OCI-LY7 (cell line): ENCODE measurements at places on chromosomes 5 and 9.

- no peak for DNase-seq
Observed at GRCh38 chr9:134231767-134232166, 67.4 kb upstream of the RNU6ATAC start.

GRCh38 chr5:66675406-66675805 is 79.2 kb downstream of the MAST4 start:
- DNase-seq = no peak

- DNase-seq = no peak
Observed at GRCh38 chr9:120683150-120683549, 31.1 kb downstream of the MEGF9 start.

GRCh38 chr9:94952565-94953373 is 226.3 kb downstream of the AOPEP start:
- peak; percentile 11 for DNase-seq

DNA sequence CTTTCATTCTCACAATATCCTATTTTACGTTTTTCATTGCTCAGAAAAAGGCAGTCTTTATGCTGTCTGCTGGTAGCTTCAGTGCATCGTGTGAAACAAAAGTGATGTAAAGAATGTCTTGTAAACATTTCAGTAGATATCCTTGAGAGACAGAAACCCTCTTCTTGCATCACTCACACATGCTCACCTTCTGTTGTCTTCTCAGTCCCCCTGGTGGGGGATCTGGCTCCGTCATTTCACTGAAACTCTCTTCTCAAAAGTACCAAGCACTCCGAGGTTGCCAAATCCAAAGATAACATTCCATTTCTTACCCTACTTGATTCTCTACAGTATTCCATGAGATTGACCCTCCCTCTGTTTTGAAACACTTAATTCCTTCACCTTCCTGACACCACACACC is 46.1 kb upstream of the PCA3 start:
- DNase-seq = no peak

DNA sequence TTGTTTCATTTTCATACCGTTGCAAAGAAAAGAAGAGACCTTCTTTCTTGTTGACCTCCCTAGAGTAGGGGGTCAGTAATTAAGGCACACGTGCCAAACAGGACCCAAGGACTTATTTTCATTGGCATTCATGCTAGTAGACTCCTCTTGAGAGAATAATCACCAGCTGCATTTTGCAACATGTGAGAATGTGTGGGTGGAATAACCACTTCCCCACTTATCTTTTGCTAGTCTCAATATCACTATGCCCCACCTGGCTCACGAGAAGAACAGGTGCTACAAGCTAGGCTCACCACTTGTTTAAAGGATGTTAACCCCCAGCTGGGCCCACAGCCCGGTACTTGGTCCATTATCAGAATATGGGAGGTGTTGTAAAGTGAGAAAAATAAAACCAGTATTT is 460.7 kb upstream of the MEF2C start:
- DNase-seq = no peak

GRCh38 chr9:36092509-36093215 is 43.9 kb upstream of the GLIPR2 start:
- DNase-seq = peak; percentile 29

GRCh38 chr5:153636670-153637451 is 146.4 kb downstream of the GRIA1 start:
- no peak for DNase-seq

DNA sequence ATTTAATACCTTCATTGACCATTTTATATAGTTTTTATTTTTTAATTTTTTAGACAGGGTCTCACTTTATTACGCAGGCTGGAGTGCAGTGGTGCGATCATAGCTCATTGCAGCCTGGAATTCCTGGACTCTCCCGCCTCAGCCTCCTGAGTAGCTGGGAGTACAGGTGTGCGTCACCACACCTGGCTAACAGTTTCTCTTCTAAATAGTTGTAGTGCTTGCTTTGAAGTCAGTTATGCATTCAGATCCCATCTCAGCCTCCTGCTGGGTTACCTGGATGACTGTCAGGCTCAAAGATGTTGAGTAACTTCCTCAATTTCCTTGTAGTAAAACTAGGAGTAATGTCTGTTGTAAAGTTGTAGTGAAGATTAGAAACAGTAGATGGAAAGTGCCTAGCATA is 21.4 kb downstream of the SNX18 start:
- DNase-seq = no peak

- DNase-seq = no peak
Observed at GRCh38 chr5:150291388-150292385, 2.1 kb upstream of the CAMK2A start.

DNA sequence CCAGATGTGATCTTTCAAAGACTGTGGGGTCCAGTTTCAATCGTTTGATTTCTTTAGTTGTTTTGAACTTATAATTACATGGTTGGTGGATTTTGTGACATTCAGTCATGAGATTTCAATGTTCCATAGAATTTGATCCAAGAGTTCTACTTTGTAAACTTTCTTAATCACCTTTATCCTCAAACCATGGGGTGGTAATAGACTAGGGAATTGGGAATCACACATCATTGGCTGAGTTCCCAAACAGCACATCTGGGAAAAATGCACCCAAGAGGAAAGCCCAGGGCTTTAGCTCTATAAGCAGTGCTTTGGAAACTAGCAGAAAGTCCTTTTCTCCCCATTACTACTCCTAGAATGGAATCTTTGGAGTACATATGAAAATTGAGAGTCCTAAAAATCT is 177.6 kb downstream of the NNT start:
- no peak for DNase-seq

DNA sequence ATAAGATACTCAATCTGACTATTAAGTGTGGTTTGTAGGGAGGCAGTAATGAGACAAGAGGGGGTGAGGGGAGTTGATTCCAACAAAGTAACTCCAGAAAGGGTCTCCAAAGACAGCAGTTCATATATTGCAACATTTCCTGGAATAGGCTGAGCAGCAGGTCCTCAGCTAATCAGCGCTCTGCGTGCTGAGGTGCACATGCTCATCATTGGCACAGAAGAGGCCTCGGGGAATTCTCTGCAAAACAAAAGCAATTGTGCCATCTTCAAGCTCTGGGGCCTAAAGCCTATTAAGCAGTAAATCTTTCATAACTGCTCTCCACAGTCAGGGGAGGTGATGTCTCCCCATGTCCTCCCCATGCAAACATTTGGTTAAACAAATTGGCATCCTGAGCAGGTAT is 357.3 kb downstream of the SPOCK1 start:
- no peak for DNase-seq

DNA sequence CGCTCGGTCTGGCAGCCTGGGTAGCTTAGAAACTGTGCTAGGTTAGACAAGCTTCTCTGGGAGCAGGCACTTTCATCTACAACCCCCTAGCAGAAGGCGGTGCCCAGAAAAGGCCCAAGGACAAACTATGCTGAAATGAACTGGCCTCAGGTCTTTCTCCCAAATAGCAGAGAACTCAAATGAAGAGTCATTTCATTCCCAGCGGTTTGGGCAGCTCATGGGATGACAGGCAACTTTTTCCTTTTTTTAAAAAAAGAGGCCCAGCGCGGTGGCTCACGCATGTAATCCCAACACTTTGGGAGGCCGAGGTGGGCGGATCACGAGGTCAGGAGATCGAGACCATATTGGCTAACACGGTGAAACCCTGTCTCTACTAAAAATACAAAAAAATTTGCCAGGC is 2.5 kb downstream of the RAPGEF1 start:
- DNase-seq = no peak

- no peak for DNase-seq
Observed at GRCh38 chr5:137361280-137361679, 137.8 kb downstream of the SPOCK1 start.

GRCh38 chr9:70502690-70503089 is 88.2 kb upstream of the KLF9 start:
- DNase-seq = no peak

- DNase-seq = no peak
Observed at GRCh38 chr5:179269781-179270543, 75.3 kb downstream of the ADAMTS2 start.

DNA sequence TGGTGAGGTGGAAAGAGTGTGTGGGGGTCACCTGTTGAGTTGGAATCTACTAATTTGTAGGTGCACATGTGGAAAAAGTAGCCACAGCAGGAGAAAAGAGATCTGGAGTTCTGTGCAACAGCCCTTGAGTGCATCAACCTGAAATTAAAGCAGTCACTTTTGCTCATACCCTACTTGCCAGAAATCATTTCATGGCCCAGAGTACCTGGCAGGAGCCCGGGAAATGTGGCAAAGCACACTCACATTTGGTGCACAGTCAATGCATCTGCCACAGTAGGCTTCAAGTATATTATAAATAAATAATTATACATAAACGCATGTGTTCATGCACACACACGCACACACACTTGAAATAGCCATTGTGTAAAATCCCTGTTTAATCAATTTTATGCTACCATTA is 203.0 kb downstream of the ICE1 start:
- no peak for DNase-seq

DNA sequence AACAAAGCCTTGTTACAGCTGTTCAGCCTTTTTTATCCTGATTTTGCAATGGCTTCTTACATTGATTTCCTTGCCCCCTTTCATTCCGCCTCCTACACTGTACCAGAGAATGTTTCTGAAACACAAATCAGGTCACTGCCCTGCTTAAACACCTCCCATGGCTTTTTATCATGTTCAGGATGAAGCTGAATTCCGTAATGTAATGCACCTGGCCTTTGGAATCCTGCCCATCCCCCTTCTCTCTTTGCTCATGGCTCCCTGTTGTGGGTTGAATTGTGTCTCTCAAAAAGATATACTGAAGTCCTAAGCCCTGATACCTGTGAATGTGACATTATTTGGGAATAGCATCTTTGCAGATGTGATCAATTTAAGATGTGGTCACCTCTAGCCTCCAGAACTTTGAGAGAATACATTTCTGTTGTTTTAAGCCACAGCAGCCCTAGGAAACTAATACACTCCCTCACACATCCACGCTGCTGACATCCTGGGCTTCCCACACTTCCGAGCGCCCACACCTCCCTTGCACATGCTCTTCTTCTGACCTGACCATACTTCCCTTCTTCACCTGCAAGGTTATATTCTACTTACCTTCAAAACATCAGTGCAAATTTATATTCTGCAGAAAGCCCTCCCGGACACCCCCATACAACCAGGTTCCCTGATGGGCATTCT is 101.2 kb downstream of the DNAH5 start:
- no peak for DNase-seq

GRCh38 chr5:158727136-158727535 is 372.6 kb downstream of the EBF1 start:
- DNase-seq = no peak

DNA sequence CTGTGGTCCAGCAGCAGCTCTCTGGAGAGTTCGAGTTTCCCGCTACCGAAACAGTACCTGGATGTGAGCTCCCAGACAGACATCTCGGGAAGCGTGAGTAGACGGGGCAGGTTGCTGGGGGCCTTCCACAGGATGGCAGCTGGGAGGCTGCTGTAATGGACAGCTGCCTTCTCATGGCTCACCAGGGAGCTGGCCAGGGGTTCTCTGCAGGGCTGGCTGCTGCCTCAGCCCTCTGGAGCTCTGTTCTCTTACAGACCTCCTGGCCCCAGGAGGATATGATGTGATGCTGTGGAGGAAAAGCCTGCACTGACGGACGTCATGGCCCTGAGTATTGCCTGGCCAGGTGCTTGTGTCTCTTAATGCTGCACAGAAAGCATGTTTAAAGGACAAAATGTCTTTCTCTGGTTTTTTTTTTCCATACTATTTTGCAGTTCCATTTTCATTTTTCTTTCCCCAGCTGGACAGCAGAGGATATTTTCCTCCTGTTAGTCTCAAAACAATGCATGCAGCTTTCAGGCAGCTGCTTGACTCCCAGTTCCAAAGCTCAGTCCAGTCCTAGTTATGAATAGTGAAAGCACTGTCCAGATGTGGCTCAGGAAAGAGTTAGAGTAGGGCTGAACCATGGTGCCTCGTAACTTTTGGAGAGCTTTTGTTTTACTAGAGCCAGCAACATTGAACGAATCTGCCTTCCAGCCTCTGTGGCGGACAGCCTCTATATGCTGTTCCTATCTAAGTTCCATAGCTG is 77.5 kb upstream of the RARS1 start:
- DNase-seq = no peak

GRCh38 chr5:74454263-74455030 is 186.1 kb downstream of the ENC1 start:
- no peak for DNase-seq

DNA sequence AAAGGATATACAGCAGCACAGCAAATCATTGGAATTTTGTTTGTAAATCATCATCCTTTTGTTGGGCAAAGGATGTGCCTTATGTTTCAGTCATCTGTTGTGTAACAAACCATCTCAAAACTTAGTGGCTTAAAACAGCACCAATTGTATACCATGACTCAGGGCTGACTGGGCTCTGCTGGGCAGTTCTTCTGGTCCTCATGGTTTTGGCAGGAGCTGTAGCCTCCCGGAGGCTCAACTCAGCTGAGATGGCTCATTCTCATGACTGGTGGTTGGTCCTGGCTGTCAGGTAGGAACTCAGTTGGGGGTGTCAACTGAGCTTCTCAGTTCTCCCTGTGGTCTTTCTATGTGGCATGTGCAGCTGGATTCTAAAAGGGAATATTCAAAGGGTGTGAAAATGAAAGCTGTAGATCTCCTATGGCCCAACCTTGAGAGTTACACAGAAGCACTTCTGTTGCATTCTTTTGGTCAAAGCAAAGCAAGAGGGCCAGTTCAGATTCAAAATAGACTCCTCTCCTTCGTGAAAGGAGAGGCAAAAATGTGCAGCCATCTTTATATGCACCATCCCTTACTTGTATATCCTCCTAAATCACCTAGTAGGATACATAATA is 39.1 kb upstream of the CPEB4 start:
- no peak for DNase-seq

DNA sequence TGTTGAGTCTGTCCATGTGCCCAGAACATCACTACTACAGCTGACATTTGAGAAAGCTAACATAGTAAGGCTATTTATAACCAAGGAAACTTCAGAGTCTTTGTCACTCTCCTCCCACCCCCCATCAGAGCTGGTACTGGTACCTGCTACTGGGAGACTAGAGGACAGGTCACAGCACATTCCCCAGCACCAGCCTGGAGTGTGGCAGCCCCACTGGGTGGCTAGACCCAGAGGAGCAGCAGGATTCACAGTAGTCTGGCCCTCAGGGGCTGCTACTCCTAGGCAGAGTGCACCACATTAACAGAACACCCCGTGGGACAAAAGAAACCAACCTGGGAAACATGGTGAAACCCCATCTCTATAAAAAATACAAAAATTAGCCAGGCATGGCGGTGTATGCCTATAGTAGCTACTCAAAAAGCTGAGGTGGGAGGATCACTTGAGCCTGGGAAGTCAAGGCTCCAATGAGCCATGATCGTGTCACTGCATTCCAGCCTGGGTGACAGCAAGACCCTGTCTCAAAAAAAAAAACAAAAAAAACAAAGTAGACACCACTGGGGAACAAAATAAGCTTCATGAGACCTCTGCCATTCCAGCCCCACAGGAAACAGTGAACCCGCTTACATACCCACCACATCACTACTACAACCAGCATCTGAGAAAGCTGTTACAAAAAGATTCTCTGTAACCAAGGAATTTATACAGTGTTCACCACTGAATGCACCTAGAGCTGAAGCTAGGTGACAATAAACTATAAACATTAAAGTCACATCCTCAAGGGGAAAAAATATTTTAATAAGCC is 26.3 kb upstream of the PTGER4 start:
- DNase-seq = no peak
